Stimulated activated CD8-positive, alpha-beta memory T cell treated with anti-CD3 and anti-CD28 coated beads, Interleukin-4, amount 100 ng/mL, for 1 hour (primary cell): ENCODE measurements at places on chromosomes 4 and X.

DNA sequence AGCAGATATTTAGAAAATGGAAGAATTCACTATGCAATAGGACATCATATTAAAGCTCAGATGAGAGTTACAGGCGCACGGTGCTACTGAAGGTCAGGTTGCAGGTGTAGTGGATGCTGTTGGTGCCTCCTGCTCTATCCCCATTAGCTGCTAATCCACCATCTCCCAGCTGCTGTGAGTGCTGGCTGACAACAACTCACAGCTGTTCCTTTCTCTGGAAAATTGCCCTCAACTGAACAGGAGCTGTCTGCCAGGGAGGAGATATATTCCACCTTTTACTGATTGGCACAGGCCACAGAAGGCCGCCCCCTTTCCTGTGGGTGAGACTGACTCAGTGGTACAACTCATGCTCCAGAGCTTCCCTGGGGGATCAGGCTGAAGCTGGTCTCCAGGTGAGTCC is 48.7 kb downstream of the UCHL1 start:
- no peak for DNase-seq

DNA sequence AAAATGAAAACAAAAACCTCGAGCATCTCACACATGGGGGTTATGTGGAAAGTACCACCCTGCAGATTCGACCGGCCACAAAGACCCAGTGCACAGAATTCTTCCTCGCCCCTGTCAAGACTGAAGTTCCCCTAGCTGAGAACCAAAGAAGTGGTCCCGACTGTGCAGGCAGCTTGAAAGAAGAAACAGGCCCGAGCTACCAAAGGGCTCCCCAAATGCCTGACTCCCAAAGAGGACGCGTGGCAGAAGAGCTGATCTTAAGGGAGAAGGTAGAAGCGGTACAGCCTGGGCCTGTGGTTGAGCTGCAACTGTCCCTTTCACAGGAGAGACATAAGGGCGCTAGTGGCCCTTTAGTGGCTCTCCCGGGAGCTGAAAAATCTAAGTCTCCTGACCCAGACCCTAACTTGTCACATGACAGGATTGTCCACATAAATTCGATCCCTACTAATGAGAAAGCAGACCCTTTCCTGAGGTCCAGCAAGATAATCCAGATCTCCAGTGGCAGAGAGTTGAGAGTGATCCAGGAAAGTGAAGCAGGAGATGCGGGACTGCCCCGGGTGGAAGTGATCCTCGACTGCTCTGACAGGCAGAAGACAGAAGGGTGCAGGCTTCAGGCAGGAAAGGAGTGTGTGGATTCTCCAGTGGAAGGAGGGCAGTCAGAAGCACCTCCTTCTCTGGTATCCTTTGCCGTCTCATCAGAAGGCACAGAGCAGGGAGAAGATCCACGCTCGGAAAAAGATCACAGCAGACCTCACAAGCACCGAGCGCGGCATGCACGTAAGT is 108.8 kb upstream of the MYOZ2 start:
- DNase-seq: no peak

- no peak for DNase-seq
Measured at GRCh38 chr4:3227878-3228675, 20.9 kb upstream of the MSANTD1 start.

DNA sequence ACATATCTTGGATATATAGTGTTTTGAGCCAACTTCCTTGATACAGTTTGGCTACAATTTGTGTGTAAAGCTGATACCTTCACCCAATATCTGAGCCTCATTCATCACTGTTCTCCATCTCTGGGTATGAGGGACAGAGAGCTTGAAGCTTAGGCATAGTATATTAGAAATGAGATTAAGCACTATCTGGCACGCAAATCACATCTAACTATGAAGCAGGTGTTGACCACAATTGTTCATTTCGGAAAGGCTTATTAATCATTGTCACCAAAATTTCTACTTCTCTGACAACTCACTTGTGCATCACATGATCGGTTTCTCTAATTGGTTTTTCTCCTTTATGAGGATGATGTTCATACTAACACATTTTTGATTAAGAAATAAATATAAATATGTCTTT is 2.1 kb upstream of the POF1B start:
- no peak for DNase-seq

GRCh38 chr4:145609481-145610427 is 9.4 kb upstream of the MMAA start:
- no peak for DNase-seq

DNA sequence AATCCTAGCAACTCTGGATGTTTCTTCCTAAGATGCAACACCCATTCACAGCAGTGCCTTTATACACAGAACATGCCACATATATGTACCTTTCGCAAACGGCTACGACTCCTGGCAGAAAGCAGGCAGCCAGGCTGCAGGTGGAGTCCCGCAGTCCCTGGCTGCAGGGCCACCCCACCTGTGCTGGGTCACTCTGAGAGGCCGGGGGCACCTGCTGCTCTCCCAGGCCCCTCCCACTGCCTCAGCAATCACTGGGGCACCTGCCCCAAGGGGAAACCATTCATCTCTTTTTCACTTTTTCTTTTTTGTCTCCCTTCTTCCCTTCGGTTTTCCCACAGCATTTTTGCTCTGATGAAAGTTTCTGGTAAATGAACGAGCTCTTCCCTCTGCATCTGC is 28.0 kb downstream of the RNF212 start:
- no peak for DNase-seq

- no peak for DNase-seq
Measured at GRCh38 chrX:154300816-154301215, 5.2 kb downstream of the TKTL1 start.
